CD4-positive, alpha-beta memory T cell (primary cell): ENCODE measurements at places on chromosomes 4 and X.
A peak's percentile ranks its signal among the peaks of the same experiment; 100 is the strongest.

- no peak for DNase-seq
Measured at GRCh38 chr4:15043226-15043625, 40.9 kb downstream of the CPEB2 start.

- no peak for DNase-seq
Measured at GRCh38 chr4:17502756-17503155, 9.1 kb downstream of the QDPR start.

DNA sequence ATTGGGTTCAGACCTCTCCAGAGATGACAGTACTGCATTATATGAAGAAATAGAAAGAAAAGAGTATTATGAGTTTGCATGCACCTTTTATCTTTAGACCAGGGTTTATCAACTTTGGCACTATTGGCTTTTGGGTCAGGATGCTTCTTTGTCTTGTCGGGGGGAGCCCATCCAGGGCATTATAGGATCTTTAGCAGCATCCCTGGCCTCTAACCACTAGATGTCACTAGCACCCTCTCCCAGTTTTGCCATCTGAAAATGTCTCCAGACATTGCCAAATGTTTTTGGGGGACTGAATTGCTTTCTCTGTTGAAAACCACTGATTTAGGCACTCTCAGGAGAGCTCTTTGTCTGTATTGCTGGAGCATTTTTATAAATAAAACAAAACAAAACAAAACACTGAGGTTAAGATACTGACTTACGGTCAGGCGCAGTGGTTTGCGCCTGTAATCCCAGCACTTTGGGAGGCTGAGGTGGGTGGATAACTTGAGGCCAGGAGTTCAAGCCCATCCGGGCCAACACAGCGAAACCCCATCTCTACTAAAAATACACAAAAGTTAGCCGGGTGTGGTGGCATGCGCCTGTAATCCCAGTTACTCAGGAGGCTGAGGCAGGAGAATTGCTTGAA, 23.6 kb downstream of the CA5B start:
- peak; percentile 56 for DNase-seq

DNA sequence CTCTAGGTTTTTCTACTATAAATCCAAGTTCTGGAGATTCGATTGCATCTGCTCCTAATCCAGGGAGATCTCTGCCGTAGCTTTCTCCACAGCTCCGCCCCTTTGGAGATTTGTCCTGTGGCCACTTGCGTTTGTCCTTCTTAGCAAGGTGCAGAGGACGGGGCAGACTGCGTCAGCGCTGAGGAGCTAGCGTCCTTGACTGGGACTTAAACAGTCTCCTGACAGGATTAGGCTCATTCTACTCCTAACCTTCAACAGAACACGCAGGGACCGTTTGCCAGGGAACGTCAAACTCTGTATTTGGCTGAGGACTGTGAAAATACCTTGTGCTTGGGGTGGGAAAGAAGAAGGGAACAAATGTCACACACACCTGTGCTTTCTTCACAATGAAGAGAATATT, 38.6 kb downstream of the SORBS2 start:
- DNase-seq, result no peak
